DMS79 (cell line): ENCODE measurements at places on chromosomes 1 and 21.

DNA sequence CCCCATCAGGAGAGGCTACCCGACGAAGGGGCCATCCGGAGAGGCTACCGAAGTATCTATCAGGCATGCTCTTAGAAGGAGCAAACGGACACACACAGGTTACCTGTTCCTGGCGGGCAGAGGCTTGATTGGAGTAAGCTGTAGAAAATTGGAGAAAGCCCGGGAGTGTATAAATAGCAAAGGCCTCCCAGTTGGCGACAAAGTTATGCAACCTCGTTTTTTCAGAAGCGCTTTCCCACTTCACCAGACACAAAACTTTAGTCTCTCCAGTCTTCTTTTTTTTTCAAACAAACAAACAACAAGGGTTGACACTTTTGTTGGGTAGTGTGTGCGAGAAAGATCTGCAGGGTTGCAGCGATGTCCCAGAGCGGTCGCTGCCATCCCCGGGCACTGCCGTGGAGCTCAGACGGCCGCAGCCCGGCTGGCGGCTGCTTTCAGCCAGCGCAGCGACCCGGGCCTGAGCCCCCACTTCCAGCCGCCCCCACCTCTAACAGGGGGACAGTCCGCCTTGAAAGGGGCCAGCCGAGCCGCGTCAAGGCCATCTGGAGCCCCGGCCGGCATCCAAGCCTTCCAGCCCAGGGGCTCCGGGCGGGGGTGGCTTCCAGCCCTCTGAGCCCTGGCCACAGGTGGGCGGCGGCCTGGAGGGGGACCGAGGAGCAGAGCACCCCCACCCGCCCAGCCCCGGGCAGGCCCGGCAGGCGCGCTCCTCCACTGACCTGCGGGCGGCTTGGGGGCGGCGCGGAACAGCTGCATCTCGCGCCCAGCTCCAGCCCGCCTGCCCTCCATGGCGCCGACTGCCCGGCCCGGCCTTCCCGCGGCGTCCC lies 616 bp downstream of the MCOLN3 start:
- no peak for DNase-seq

DNA sequence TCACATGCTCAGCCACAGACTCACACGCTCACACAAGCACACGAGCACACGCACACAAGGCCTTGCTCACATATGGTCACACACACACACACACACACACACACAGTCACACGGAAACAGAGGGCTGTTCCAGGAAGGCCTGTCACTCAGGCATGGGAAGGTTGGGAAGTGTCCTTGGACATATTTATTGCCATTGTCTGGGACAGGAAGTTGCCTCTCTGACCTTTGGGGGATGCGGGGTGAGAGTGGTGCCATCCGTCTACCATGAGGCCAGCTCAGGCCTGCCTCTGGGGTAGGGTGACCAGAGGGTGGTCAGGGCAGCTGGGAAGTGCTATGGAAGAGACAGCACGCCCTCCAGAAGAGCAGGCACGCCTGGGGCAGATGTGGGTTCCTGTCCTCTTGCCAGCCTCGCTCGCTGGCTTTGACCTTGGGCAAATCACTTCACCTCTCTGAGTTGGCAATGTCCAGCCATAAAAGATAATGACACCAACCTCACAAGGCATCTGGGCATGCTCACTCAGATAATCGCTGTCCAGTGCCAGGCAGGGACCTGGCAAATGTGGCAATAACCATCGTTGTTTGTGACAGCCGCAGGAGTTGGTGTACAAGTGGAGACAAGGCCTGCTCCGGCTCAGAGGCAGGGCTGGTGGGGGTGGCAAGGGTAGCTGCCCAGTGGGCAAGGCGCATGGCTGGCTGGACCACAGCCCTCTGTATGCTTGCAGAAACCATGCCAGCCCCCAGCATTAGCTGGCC lies 8.0 kb upstream of the GUCA2A start:
- no peak for DNase-seq

GRCh38 chr1:27868932-27869718 lies 3.2 kb upstream of the THEMIS2 start:
- DNase-seq, result no peak

- DNase-seq, result no peak
Observed at GRCh38 chr1:56728964-56729363, 83.8 kb downstream of the PRKAA2 start.

- DNase-seq, result no peak
Observed at GRCh38 chr1:116666187-116667077, 1.1 kb downstream of the IGSF3 start.

DNA sequence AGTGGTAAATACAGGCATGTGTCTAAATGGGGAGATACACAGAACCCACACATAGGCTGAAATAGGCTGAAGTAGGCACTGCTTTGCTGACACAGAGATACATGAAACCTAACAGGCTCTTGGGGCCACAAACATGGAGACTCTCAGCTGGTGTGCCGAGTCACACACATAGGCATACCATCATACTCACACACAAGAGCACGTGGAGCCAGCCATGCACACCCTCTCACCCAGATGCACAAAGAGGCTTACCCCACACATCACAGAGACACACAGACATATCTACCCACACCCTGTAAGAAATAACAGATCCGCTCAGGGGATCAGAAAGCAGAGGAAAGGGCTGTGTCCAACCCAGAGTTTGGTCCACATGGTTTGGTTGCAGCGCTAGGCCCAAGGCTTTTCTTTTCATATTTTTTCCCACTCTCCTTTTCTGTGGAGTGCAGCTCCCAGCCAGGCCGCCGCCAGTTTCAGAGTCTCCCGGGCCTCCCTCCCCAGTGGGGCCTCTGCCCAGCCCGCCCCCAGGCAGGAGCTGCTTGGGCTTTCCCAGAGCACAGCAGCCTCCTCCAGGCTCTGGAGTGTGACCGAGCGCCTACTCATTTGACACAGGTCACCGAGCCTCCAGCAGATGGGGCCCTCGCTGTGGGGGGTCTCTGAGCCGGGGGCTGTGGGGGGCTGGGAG lies 3.9 kb upstream of the POU3F1 start:
- no peak for DNase-seq

DNA sequence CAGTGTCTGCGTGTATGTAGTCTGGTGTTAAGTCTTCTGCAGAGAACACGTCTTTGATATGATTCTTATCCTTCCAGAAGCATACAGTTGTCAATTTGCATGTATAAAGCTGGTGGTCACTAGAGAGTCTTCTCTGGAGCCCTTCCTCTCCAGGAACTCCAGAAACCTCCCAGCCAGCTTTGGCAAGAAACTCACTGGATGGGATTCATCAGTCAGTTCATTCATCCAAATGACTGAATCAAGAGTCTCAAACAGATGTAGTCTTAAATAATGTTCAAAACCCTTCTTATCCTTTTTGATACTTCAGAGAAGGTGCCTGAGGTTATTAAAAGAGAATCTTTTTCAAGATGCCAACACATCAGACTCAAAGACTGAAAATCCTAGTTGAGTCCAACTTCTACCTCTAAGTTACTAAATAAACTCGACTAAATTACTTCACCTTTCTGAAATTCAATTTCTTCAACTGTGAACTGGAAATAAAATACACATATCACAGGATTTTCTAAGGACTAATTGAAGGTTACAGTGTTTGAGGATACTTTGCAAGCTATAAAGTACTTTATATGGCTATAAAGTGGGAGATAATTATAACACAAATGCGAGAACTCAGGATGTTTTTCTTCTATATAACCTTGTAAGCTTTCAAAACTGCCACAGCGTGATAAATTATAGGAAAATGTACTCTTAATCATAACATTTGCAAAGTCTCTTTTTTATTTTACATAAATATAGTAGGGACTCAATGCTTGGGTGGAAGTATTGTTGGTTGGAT lies 252.4 kb downstream of the FGGY start:
- DNase-seq, result no peak

GRCh38 chr1:52125736-52126359 lies 16.0 kb upstream of the ZFYVE9 start:
- no peak for DNase-seq
